ENCODE measurements at places on chromosomes 6 and 20.

GRCh38 chr20:61693055-61693600 is 372.6 kb downstream of the TAF4 start:
- DNase-seq, result no peak

- DNase-seq, result no peak
These were observed 165.3 kb upstream of the PREP start for GRCh38 chr6:105568142-105568541.

- DNase-seq, result no peak
These were observed 14.5 kb downstream of the L3MBTL3 start for GRCh38 chr6:130032758-130033340.

DNA sequence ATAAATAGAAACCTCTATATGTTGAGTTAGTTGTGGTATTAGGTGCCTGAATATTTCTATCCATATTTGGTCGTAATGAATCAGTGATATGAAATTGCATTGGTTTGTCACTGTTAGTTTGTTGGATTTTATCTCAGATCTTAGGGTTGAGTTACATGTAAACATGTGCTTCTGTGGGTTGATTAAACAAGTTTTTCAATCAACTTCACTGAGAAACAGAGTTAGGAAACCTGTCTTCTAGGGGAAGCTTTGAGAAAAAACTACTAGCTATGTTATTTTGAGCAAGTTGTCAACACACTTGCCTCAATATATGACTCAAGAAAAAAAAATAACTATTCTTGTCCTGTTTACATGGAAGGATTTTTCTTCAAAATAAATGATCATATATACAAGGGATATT is 14.8 kb upstream of the ADGB start:
- DNase-seq, result no peak

DNA sequence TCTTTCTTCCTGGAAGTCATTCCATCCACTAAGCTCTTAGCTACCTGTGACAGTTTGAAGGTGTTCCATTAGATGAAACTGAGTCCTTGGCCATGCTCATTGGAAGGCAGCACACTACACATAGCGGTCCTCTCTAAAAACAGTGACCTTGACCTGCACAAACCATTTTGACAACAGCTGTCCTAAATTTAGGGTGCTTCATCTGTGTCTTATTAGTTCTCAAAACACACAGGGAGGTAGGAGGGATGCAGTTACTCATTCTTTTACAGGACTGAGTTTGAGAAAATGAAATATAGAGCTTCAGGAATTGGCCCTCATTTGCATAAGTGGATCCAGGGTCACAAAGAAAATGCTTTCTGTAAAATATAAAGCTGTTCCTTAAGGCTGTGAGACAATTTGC is 20.4 kb upstream of the MAP3K4 start:
- no peak for DNase-seq

DNA sequence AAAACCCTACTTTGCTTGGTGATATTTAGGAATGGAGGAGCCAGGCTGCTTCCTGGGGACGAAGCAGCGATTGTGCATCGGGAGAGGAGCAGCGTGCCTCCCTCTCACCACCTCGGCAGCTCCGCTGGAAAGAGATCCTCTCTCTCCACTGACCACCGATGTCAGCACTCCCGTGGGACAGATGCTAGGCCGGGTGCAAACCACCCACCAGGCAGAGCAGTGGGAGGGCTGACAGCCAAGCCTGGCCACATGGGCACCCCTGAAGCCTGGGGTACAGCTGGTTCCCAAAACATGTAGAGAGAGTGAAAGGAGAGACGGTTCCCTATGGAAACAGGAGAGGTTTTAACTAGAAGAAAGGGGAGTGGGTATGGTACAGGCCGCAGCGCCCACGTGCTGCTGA is 220.0 kb downstream of the ANKRD60 start:
- DNase-seq, result no peak

- no peak for DNase-seq
These were observed 30.9 kb upstream of the RIMS1 start for GRCh38 chr6:71855406-71855805.

- DNase-seq, result no peak
These were observed 1.4 kb downstream of the SDC4 start for GRCh38 chr20:45346851-45347250.

DNA sequence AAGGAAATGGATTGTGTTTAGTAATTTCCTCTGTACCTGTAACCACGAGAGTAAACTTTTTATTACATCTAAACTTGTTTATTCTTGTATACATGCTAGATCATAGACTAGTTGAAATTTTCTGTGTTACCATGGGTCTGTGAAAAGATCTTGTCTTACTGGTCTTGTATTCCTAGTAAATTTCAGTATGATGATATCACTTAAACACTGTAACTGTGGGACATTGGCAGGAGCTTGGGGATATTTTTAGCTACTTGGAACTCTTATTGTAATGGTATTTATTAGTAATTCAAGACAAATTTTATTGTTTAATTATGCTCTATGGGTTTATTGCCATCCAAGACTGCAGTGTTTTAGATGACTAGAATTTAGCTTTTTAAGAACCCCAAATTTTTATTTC is 25.9 kb upstream of the TULP4 start:
- DNase-seq, result no peak

- DNase-seq, result no peak
These were observed 209.8 kb downstream of the BMP7 start for GRCh38 chr20:57056651-57057050.

DNA sequence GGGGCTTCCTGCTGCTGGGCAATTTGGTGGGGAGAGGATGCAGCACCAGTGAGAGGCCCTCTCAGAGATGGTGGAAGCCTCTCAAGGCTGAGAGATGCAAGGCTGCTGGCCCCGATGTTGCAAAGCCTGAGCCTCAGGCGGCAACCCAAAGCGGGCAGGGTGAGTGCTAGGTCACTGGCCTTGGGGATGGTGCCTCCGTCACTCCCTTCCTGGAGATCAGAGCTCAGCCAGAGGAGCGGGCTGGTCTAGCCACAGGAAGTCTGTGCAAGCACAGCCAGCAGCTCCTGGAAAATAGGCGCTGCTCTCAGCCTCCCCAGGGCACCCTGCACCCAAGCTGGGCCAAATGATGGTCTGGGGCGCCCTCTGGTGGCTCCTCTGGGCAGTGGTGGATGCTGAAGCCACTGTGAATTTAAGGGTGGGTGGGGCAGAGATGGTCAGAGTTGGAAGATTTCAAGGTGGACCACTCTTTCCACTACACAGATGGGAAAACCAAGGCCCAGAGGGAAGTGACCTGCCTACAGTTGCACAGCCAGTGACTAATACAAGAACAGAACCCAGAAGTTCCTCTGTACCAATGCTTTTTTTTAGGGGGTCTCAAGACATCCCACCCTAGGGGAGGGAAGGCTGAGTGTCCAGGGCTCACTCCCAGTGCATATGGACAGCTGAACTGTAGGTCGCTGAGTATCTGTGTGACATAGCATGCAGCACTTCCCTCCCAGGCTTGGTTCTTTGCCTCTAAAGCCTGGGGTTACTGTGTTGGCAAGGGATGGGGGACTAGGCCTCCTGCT is 20.8 kb downstream of the C20orf203 start:
- DNase-seq, result peak; percentile 84

DNA sequence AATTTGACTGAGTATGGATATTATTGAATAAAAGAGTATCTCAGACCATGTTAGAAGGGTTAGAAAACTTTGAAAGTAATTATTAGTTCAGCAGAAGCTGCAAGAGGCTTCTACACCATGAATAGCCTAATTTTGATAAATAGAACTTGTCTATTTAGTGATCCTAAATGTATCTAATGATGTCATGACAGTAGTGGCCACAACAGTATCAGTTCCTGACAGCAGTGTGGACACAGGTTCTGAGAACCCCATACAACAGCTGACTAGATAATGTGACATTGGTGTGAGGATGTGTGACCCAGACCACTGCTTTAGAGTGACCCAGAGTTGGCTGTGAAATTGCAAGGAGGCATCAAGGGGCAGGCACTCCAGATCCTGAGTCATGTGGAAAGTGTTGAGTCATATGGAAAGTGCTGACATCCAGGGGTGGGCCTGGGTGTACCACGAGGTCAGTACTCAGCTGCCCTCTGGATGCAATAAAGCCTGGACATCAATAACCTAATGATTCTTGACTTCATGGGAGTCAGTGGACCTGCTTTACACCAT is 754.7 kb downstream of the DHX35 start:
- no peak for DNase-seq

DNA sequence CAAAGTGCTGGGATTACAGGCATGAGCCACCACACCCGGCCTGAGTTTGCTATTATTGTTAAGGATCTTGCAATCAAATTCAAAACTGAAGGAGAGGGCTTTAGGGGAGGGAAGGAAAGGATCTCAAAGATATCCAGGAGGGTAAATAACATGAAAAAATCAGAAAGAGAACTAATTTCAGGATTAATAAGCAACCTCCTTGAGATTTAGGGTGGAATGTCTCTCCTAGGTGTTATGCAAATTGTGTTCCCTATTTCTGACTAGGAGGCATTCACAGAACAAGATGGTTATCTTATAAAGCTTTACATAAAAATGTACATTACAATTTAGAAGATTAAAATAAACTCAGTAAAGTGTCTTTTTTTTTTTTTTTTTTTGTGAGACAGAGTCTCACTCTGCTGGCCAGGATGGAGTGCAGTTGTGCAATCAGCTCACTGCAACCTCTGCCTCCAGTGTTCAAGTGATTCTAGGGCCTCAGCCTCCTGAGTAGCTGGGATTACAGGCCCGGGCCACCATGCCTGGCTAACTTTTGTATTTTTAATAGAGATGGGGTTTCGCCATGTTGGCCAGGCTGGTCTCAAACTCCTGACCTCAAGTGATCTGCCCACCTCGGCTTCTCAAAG is 92.0 kb upstream of the BEND3 start:
- DNase-seq, result no peak

- no peak for DNase-seq
These were observed 1.9 kb downstream of the FNDC11 start for GRCh38 chr20:63555661-63556381.

DNA sequence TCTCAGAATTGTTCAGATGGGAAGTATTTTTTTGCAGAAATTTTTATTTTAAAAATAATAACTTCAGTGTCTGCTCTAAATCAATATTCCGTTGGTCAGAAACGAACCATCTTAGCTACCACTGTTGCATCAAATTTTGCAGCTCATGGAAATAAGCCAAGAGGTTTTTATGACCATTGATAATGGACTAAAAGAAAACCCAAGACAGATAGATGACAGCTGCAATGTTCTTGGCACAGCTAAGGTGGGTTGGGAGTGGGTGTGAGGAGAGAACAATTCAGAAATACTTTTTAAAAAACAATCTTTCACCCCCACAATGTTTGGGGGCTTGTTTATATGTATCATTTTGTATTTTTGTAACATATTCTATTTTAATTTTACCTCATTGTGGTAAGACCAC is 121.1 kb downstream of the PDE7B start:
- no peak for DNase-seq

- DNase-seq, result no peak
These were observed 10.5 kb upstream of the PCMTD2 start for GRCh38 chr20:64244870-64245603.

- DNase-seq, result no peak
These were observed 51.7 kb upstream of the FOXP4 start for GRCh38 chr6:41494212-41495110.

- no peak for DNase-seq
These were observed 122.0 kb downstream of the HTR1B start for GRCh38 chr6:77341058-77341986.

DNA sequence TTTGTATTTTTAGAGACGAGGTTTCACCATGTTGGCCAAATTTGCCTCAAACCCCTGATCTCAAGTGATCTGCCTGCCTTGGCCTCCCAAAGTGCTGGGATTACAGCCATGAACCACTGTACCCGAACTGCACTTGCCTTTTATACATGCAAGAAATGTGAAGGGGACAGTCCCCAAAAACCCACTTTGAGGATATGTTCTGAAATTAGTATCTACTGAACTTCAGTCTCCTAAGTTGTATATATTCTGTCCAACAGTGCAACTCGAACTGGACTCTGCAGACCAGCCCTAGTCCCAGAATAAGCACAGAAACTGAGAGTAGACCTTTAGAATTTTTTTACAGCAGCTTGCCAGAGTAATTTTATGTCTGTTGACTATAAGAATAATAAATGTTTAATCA is 28.5 kb downstream of the BACH2 start:
- DNase-seq, result no peak

GRCh38 chr6:337805-338368 is 45.6 kb downstream of the DUSP22 start:
- DNase-seq, result no peak

DNA sequence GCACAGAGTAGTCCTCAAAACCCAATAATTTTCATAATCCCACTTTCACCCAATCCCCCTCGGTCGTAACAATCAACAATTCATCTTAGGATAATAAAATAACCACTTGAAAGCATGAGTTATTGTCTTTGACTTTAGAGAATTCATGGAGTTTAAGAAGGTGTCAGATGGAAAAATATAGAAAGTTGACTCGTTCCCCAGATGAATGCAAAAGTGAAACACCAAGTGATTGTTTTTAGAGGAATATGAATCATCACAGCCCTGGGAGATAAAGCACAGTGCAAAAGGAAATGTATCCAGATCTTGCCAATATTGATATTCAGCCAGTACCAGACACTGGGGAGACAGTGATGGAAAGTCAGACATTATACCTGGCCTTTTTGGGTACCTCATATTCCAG is 860.5 kb downstream of the DHX35 start:
- DNase-seq, result no peak

DNA sequence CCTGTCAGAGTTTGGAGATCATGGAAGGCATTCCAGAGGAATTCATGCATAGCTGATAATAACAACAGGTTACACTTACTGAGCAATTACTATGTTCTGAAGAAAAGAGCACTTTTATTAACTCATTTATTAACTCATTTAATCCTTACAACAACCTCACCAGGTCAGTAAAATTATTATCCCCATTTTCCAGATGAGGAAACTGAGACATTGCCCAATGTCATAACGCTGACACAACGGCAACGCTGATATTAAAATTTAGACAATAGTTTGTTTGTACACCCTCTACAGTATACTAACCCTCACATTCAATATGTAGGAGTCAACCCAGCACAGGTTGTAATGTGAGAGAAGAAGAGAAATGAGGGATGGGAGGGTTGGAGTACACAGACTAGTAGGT is 105.0 kb downstream of the RNGTT start:
- DNase-seq, result no peak

DNA sequence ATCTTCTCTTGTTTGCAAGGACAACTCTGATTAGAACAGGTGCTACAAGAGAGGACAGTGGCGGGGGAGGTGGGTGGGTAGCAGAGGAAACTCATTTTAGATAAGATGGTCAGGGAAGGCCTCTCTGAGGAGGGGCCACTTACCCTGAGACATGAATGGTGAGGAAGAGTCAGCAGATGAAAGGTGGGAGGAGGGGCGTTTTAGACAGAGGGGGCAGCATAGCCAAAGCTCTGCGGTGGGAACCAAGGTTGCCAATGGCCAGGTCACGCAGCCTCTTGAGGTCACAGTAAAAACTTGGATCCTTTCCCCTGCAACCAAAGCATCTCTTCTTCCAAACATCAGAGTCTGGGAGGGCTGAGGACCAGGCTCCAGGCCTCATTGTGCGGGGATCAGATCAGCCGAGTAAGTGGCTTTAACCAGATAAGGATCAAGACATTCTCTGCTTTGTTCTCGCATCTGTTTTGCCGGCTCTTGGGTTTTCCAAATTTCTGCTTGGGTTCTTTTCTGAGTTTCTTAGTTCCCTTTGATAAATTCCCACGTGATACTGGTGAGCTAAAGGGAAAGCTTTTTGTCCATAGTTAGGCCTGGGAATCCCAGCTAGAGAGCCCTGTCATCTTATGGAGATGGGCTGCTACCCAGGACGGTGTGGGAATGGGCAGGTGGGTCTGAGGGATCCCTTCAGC is 5.5 kb upstream of the CD40 start:
- no peak for DNase-seq

Measured in NCI-H510A treated with DMSO at 0.1 percent for 48 hours (cell line).